ENCODE measurements at places on chromosomes 1 and 21.

GRCh38 chr1:106548726-106549125, 507.7 kb upstream of the PRMT6 start:
- no peak for DNase-seq

GRCh38 chr1:3068564-3069431, at the start of gene PRDM16:
PRDM16 (plus strand) TSS chr1:3069203; CDS start chr1:3069260, 57 bp downstream.
- peak; percentile 69 for DNase-seq

GRCh38 chr1:112358798-112359408, 37.1 kb upstream of the CTTNBP2NL start:
- DNase-seq: peak; percentile 46

GRCh38 chr1:101077849-101078248, 52.3 kb upstream of the DPH5 start:
- no peak for DNase-seq

- DNase-seq: peak; percentile 97
Observed at GRCh38 chr1:153967107-153967999, at the start of gene CREB3L4. CREB3L4 (plus strand) TSS chr1:153967902; CDS start chr1:153968526, 624 bp downstream.

DNA sequence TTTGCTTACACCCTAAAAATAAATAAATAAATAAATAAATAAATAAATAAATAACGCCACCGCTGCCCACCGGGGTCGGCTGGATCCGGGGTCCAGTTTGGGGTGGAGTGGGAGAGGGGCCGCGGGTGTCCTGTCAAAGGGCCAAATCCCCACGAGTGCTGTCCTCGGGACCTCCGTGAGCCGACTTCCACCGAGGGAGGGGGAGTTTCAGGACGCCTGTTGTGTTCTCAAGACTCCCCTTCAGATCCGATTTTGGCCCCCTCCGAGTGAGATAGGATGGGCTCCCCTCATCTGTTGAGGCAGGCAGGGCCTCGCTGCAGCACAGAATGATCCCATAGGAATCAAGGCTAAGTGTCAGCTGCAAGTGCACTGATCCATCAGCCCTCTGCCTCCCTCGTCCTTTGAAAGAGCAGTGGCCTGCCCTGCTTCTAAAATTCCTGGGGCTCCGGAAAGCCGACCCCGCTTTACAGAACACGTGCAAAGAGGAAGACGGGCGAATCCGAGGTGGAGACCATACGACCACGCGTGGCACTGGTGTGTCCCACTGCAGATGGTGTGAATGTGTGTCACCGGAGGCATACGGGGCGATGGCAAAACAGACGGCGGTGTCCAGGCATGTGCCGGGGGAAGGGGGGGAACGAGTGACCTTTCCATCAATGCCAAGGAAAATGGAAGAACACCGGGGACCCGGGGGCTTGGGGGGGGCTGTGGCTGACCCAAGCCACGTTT, 3880.5 kb downstream of the SRGAP2C start:
- DNase-seq: no peak

DNA sequence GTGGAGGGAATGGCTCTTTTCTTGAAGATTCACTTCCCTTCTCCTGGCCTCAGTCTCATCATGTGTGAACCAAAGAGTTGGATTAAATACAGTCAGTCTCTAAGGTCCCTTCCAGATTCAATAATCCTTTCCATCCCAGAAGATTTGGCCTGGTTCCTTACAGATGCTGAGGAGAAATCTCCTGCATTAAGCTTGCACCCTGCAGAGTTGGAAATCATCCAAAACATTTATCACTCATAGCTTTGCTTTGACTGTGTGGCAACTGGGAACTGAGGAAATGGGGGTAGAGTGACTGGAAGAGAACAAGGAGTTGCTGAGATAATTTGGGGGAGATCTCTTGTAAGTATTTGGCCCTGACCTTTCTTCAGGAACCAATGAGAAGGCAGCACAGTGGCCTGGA, 220.5 kb upstream of the SGIP1 start:
- no peak for DNase-seq

- DNase-seq: no peak
Observed at GRCh38 chr1:44223187-44223610, 9.9 kb downstream of the DMAP1 start.

DNA sequence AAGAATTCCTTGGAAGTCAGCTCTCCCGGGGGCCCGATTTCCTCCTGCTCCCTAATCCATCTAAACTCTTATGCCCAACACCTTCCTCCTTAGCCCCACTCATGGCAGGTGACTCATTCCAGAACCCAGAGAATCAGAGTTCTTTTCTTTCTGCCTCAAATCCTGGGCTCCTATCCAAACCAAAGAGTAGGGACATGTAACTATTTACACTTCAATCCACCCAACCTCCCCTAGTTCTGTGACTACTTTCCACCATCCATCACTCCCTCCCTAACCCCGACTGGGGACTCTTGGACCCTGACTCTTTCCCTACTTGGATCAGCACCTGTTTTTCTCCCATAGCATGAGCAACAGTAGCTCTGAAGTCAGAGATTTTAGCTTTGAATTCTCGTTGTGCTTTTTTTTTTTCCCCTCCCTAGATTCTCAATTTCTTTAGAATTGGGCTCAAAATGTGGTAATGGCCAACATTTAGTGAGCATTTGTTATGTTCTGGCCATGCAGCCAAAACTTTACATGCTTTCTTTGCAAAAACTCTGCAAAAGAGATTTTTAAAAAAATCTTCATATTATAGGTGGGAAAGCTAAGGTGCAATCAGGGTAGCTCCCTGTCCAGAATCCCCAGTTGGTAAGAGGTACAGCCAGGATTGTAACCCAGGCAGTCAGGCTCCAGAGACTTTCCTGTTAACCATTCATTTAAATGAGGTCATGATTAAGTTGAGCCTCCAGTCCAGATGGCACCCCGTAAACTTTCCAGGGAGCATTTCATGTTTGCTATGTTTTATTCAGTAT, 7.5 kb upstream of the CYP4A11 start:
- DNase-seq: no peak

GRCh38 chr1:8435569-8436071, 117.7 kb downstream of the SLC45A1 start:
- no peak for DNase-seq

DNA sequence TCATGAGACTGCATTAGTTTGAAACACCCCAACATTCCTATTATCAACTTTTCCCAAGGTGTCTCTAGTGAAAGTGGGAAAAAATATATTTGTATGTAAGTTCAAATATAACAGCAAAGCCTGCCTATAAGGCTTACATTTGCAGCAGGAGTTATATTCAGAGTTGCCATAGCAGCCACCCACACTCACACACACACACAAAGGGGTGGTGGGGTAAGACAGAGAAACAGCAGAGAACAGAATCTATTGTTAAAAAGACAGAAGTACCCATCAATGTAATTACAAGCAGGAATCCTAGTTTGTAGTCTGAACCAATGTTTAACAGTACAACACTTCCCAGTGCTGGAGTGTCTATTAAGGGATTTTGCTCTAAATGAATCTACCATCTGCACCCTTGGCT, 55.0 kb downstream of the PLPPR5 start:
- DNase-seq: no peak

- DNase-seq: no peak
Observed at GRCh38 chr1:157097692-157098091, 1.9 kb downstream of the ETV3L start.

DNA sequence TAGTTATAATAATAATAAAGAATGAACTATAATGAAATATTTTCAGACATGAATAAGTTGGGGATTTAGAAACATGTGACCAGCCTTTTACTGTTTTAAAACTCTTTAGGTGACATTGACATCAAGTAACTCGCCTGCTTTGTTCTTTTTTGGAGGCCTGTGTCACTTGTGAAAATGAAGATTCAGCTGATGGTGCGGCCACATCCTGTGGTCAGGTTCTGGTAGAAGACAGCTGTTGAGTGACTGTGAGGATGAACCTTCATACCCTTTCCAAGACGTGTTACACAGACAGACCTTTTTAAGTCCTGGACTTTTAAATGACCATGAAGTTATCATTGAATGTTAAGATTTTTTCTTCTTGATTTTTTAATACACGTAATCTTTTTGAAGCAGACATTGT, 10.3 kb downstream of the UTS2 start:
- DNase-seq: no peak

- DNase-seq: no peak
Observed at GRCh38 chr1:155174324-155175280, 953 bp downstream of the TRIM46 start.

- DNase-seq: no peak
Observed at GRCh38 chr1:60969971-60970509, 112.3 kb upstream of the NFIA start.

GRCh38 chr1:219812086-219812485, 116.3 kb downstream of the SLC30A10 start:
- no peak for DNase-seq

GRCh38 chr1:31985430-31985829, 28.2 kb upstream of the KHDRBS1 start:
- DNase-seq: no peak

- no peak for DNase-seq
Observed at GRCh38 chr1:236200925-236201324, 58.6 kb downstream of the GPR137B start.

- no peak for DNase-seq
Observed at GRCh38 chr1:206668351-206668750, 16.4 kb upstream of the MAPKAPK2 start.

GRCh38 chr1:167447521-167448136, 70.7 kb downstream of the CD247 start:
- no peak for DNase-seq

GRCh38 chr1:4353090-4353856, 301.1 kb upstream of the AJAP1 start:
- DNase-seq: no peak

GRCh38 chr1:185541871-185542301, 192.3 kb upstream of the HMCN1 start:
- DNase-seq: peak; percentile 39

DNA sequence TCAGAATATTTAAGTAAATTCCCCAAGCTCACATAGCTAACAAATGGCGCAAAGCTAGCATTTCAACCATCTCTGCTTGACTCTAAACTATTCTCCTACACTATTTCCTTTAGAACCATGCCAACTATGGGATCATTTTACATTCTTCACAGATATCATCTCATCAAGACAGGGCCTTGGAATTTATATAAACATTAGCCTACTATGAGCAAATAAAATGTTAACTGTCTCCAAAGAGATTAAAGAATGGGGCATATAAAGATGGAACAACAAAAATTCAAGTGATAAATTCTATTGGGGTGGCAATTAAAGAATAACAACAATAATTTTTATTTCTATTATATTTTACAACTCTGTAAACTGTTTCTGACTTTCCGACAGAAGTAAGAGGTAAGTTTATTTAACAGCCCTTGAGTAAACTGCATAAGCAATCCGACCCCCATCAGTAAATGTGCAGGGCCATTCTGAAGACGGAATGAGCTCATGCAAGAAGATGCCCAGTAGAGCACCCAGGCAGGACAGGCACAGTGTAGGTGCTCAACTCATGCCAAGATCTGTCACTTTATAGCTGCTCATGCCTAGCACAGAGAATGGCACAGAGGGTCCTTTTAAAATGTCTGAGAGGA, 261.9 kb downstream of the VAV3 start:
- peak; percentile 38 for DNase-seq

DNA sequence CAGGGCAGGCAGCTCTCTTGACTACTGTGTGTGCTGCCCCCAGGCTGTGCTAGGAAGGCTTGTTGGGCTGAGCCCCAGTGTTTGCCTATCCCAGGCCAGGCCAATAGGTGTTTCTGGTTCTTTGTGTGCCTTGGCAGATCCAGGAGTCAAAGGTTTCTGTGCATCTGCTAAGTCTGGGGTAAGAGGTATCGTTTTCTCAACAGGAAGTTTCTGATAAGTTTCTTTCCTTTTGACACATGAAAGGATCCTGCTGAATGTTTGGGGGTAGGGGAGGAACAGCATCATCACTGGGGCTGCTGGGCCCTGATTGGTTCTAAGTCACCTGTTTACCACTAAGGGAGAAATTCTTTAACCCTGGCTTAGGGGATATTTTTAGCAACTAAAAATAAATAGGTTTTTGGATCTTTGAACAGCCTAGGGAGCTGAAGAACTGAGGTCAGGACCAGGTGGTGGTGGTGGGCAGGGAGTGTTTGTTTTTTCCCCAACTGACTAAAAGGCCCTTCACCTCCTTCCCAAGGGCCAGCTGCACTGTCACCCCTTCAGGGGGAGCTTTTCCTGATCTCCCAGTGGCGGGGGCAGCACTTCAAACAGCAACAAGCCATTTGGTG, 85.1 kb downstream of the KCNN3 start:
- DNase-seq: no peak

DNA sequence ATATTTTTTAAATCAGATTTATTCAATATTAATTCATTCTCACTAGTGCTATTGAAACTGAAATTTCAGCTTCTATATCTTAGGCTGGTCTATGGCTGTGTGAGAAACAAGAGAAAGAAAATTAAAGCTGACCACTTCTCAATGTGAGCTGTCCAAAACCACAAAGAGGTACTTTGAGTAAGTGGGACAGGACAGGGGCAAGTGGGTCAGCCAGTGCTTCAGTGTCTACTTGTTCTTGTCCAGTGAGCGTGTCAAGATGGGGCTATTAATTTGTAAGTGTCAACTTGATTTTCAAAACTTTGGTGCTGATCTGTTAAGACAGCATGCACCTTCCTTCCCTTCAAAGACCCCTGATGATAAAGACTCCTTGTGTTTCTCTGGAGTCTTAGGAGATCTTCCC, 533.9 kb downstream of the PLPP3 start:
- DNase-seq: no peak

DNA sequence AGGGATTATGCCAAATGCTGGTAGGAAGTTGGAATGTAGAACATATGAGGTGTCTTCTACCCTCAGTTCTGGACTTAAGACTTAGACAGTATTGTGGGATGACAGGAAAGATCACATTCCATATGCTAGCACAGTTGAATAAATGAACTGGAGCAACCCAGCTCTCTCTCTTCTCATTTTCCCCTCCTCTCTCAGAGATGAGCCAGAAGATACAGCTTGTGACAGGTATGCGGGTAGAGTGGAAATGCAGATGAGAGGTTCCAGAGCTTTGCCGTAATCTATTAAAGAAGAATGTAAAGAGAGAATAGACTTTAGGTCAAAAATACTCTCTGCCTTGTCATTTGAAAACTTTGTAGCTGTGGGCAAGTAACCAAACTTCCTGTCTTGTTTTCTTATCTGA, 32.5 kb upstream of the HMCN1 start:
- no peak for DNase-seq

DNA sequence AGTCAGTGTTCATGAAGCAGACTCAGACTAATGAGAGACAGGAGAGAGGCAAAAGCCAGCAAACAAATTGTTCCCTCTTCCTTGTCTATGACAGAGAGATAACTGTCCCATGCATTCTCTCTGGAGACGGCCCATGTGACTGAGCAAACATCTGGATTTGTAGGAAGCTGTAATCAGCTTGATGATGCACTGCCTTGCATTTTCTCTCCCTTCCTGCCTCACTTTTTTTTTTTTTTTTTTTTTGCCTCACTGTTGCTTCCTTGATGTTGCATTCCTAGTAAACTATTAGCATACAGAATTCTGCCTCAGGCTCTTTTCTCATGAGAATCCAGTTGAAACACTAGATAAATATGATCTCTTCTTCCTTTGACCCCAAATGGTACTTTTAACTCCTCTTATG, 134.5 kb downstream of the HHIPL2 start:
- no peak for DNase-seq
